Heart right ventricle (tissue), 16 donors: ENCODE measurements at places on chromosomes 7 and 10. TPM values are rescaled to one million over a fixed set of nuclear protein-coding genes. Genes with fewer than 3 reads are reported as not detected.

FIGNL1 gene
- total RNA-seq, result 5.3 TPM

ZNF789 gene
- 5.6 TPM for total RNA-seq

CALD1 gene
- 113 TPM for total RNA-seq

PAPOLB gene
- 0.20 TPM for total RNA-seq

ZFAND4 gene
- total RNA-seq, result 10.2 TPM

CHST3 gene
- 28.7 TPM for total RNA-seq

ANXA7 gene
- total RNA-seq, result 122 TPM

PRF1 gene
- total RNA-seq, result 0.52 TPM

TSPAN13 gene
- 15.8 TPM for total RNA-seq

ZNF467 gene
- total RNA-seq, result 3.5 TPM

- DNase-seq, result no peak
- no peaks in the 10 kb centered on the region for H3K36me3 ChIP-seq
- H3K4me1 ChIP-seq, result no peaks in the 10 kb centered on the region
- no peak overlapping the region for H3K27ac ChIP-seq
- H3K27me3 ChIP-seq, result no peaks in the 10 kb centered on the region
These were observed 497.4 kb downstream of the RPS24 start for GRCh38 chr10:78531088-78531487.

DNA sequence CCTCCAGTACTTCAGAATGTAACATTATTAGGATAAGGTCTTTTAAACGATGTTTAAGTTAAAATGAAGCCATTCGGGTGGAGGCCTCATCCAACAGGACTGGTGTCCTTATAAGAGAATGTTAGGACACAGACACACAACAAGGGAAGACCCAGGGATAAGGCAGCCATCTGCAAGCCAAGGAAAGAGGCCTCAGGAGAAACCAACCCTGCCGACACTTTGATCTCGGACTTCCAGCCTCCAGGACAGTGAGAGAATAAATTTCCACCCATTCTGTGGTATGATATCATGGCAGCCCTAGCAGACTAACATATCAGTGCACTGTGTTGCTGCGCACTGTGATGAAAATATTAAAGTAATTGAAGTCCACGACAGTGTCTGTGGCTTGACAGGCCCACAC is 250.8 kb downstream of the COBL start:
- no peak overlapping the region for H3K27ac ChIP-seq
- no peak overlapping the region for H3K4me3 ChIP-seq
- no peaks in the 10 kb centered on the region for H3K36me3 ChIP-seq
- H3K4me1 ChIP-seq, result peaks cover 9% of the 10 kb centered on the region

DNA sequence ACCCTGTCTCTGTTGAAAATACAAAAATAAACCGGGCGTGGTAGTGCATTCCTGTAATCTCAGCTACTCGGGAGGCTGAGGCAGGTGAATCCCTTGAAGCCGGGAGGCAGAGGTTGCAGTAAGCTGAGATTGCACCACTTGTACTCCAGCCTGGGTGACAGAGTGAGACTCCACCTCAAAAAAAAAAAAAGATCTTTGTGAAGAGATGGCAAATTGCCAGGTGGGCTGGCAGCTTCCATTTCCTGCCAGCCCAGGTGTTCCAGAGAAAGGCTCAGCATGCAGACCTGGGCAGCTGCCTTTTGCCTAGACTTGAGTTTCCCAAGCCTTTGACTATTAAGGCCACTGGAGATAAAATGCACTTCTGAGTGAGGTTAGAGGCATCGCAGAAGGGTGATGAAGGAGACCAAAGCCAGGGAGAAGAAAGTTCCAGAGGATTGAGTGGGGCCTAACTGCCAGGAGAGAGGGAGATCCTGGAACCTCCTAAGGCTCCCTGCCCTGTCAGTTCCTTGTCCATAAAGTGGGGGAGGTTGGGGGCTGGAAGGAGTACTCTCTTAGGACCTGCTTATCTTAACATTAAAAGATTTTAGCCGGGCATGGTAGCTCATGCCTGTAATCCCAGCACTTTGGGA is 10.0 kb upstream of the DDIT4 start:
- H3K4me3 ChIP-seq, result no peak overlapping the region
- peaks cover 42% of the 10 kb centered on the region for H3K4me1 ChIP-seq
- DNase-seq, result no peak
- H3K27me3 ChIP-seq, result no peaks in the 10 kb centered on the region

- H3K27ac ChIP-seq, result no peak overlapping the region
- H3K36me3 ChIP-seq, result no peaks in the 10 kb centered on the region
- H3K27me3 ChIP-seq, result no peaks in the 10 kb centered on the region
- H3K4me3 ChIP-seq, result no peak overlapping the region
- DNase-seq, result no peak
These were observed 320.0 kb downstream of the RPS24 start for GRCh38 chr10:78353636-78354035.

DNA sequence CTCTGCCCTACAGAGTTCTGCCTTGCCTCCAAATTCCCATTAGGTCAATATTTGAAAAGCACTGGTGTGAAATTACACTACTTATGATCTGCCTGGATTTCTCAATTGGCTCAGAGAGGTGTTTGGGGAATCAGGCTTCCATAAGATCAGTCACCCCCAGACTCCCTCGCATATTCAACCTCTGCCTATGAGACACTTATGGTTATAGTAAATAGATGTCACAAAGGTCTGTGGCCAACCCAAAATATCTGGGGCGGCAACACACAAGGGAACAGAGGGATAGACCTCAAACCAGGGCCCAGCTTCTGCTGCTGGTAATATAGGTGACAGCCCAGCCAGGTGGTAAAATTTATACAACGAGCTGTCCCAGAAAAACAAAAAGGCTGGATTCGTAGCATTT is 376.7 kb upstream of the ZMIZ1 start:
- H3K4me3 ChIP-seq, result no peak overlapping the region
- H3K27me3 ChIP-seq, result no peaks in the 10 kb centered on the region
- H3K4me1 ChIP-seq, result no peaks in the 10 kb centered on the region
- H3K36me3 ChIP-seq, result no peaks in the 10 kb centered on the region

DNA sequence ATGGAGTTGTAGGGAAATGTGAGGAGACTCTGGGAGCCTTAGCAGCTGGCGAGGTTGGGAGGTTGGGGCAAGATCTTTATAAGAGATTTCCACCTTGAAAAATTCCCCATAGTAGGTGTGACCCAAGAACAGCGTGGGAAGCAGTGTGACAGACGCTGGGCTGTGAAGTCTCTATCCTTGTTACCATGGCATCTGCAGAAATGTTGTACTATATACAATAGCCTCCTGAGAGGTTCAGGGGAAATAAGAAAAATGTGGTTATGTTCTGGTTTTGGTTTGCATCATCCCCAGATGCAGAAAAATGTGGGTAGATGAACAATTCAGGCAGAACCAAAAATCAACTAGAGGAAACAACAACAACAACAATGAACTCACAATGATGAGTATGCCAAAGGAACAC is 498.6 kb downstream of the SH2D4B start:
- no peak overlapping the region for H3K4me3 ChIP-seq
- no peak for DNase-seq
- H3K27ac ChIP-seq, result no peak overlapping the region
- no peaks in the 10 kb centered on the region for H3K4me1 ChIP-seq
- no peaks in the 10 kb centered on the region for H3K36me3 ChIP-seq

DNA sequence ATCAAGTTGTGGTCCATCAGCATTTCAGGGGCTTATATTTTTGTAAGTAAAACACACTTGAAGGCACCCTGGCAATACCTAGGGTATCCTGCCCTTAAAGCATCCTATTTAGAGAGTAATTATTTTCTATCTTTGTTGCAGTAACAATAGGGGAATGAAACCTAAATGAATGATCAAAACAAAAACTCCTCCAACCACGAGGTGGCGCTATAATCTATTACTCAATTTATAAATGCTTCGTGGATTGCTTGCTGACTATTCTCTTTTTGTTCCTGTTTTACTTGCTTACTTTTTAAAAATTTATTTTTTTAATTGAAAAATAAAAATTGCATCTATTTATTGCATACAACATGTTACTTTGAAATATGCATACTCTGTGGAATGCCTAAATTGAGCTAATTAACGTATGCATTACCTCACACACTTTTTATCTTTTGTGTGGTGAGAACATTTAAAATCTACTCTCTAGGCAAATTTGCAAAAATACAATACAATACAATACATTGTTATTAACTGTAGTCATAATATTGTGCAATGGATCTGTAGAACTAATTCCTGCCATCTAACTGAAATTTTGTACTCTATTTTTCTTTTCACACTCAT is 147.7 kb upstream of the BMPER start:
- H3K4me3 ChIP-seq, result no peak overlapping the region
- H3K4me1 ChIP-seq, result no peaks in the 10 kb centered on the region
- no peaks in the 10 kb centered on the region for H3K36me3 ChIP-seq
- DNase-seq, result peak; percentile 31

- H3K4me3 ChIP-seq, result no peak overlapping the region
- H3K27me3 ChIP-seq, result no peaks in the 10 kb centered on the region
- H3K27ac ChIP-seq, result peak overlapping the region; percentile 14
- H3K36me3 ChIP-seq, result no peaks in the 10 kb centered on the region
- DNase-seq, result no peak
These were observed 21.1 kb upstream of the HBP1 start for GRCh38 chr7:107147464-107148393.

DNA sequence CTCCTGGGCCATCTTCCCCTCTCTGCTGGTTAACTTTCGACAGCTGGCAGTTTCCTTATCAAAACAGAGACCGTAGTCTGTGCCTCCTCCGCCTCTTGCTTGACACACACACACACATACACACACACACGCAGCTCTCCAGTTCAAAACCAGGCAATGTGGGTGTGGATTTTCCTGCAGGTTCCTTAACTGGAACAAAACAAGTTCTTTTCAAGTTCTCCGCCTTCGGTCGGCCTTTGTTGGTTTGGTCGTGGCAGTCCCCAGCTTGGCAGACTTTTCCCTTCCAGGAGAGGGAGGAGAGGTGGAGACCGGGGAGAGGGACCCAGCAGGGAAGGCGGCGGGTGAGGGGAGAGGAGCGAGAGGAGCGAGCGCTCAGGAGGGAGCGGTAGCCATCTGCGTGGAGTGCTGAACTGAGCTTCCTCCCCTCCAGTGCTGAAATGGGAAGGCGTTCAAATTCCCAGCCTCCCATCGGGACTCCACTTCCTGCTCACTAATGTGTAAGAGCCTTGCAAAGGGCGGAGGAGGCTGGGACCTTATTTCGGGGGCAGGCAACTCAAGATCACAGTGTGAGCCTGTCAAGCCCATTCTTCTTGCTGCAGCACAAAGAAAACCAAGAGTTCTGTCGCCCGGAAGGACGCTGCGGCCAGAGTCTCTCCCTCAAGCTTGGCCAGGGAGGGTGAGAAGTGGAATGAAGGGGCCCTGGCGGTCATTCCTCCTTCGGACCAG is 120.6 kb downstream of the PRPF18 start:
- H3K4me1 ChIP-seq, result peaks cover 89% of the 10 kb centered on the region
- H3K4me3 ChIP-seq, result peak overlapping the region; percentile 70
- peak overlapping the region; percentile 91 for H3K27ac ChIP-seq
- H3K36me3 ChIP-seq, result no peaks in the 10 kb centered on the region

- no peaks in the 10 kb centered on the region for H3K4me1 ChIP-seq
- H3K27ac ChIP-seq, result no peak overlapping the region
- no peak overlapping the region for H3K4me3 ChIP-seq
- no peaks in the 10 kb centered on the region for H3K27me3 ChIP-seq
- no peak for DNase-seq
- H3K36me3 ChIP-seq, result no peaks in the 10 kb centered on the region
These were observed 43.7 kb downstream of the ITGB8 start for GRCh38 chr7:20374399-20374798.

GRCh38 chr7:5302577-5302976 is 19.8 kb downstream of the SLC29A4 start:
- no peaks in the 10 kb centered on the region for H3K4me1 ChIP-seq
- H3K27me3 ChIP-seq, result peaks cover 5% of the 10 kb centered on the region
- peaks cover 15% of the 10 kb centered on the region for H3K36me3 ChIP-seq
- H3K4me3 ChIP-seq, result no peak overlapping the region

GRCh38 chr10:60389413-60390025 is at the start of gene ANK3:
TSS of gene ANK3 (minus strand) at chr10:60389875. CDS start at chr10:60389538, 337 bp downstream.
- H3K36me3 ChIP-seq, result no peaks in the 10 kb centered on the region
- DNase-seq, result no peak
- H3K27me3 ChIP-seq, result no peaks in the 10 kb centered on the region
- H3K27ac ChIP-seq, result no peak within 1 kb of the TSS
- no peaks in the 10 kb centered on the region for H3K4me1 ChIP-seq
- H3K4me3 ChIP-seq, result no peak within 1 kb of the TSS

DNA sequence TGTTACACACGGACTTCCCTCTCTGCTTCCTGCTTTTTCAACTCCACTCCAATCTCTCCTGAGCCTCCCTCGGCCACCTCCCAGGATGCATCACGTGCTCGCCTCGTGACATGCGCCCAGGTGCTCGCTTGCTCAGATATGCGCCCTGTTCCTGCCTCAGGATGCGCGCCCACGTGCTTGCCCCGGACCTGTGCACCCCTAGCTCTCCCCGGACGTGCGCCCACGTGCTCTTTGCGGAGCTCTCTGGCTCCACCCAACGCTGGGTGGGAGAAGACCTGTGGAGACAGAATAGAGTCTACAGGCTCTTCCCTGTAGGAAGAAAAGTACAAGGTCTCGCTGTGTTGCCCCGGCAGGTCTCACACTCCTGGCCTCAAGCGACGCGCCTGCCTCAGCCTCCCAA is 23.1 kb downstream of the PARD3 start:
- H3K36me3 ChIP-seq, result no peaks in the 10 kb centered on the region
- H3K27me3 ChIP-seq, result no peaks in the 10 kb centered on the region
- no peak overlapping the region for H3K27ac ChIP-seq
- peaks cover 8% of the 10 kb centered on the region for H3K4me1 ChIP-seq

DNA sequence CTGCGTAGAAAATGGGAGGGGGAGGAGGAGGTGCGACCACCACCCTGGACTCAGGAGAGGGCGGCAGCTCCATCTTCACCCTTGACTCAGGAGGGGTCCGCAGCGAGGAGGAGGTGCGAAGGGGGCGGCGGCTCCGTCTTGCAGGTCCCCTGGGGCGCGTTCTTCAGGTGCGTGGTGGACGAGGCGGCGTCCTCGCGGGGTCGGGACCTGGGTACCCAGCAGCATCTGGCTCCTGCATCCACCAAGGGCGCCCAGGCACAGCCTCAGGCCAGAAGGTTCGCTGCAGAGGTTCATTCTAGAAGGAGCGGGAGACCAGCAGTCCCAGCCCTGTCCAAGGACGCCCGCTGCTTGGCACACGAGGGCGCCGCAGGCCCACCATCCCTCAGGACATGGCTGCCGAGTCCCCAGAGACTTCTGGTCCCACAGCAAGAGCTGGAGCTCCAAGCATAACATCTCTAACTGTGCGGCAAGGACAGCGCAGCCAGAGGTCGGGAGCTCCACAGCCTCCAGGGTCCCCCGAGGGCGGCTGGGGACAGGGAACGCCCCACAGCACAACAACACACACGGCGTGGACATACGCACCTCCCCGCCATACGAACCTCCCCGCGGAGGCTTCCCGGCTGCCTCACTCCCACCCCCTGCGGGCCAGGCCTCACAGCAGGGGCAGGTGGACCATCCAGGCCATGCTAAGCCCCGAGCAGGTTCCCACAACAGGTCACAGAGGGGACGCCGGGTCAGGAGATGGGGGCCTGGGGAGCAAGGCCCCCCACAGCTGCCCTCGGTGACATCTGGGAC is 16.8 kb upstream of the DPYSL4 start:
- H3K27me3 ChIP-seq, result no peaks in the 10 kb centered on the region
- no peak for DNase-seq
- H3K36me3 ChIP-seq, result peaks cover 6% of the 10 kb centered on the region
- H3K27ac ChIP-seq, result no peak overlapping the region
- no peaks in the 10 kb centered on the region for H3K4me1 ChIP-seq
- H3K4me3 ChIP-seq, result no peak overlapping the region
